Right cardiac atrium (tissue), 5 donors: ENCODE measurements at places on chromosomes 6 and 20. TPM values are rescaled to one million over a fixed set of nuclear protein-coding genes. Genes with fewer than 3 reads are reported as not detected.
A peak's percentile ranks its signal among the peaks of the same experiment; 100 is the strongest.

DNA sequence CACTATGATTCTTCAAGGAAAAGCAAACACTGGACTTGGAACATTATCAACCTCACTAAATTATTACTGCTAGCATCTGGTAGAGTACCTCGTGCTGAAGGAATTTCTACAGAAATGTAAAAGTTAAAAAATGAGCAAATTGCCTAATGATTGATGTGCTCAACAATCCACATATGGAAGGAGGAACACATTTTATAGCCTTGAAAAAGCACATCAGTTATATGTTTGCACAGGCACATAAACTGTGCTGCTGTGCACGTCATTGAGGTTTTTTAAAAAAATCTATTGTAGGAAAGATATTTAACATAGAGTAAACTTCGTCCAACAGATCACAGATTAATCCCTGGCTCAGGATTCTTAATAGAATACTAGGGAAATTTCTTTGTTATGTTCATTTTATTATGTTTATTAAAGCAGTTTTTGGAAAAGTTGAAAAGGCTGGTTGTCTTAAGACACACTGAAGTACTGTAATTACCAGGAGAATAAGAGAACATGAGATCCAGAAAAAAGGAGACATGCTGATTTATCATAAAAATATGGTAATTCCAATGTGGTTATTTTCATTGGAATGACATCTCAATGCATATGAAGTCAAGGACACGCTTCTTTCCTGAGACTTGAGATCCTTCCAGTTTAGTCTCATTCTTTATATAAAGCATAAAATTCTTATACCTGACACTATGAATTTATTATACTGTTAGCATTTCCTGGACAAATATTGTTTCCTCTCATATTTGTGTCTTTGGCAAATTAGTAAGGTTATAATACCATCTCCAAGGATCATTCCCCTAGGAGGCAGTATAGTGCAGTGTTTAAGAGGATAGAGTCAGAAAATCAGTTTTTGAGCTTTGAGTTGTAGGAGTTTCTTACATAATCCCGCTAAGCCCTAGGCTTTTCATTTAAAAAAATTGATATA lies 511.1 kb downstream of the TENT5A start:
- no peak for DNase-seq

- no peak for DNase-seq
Observed at GRCh38 chr6:390914-391558, 516 bp upstream of the IRF4 start.

DNA sequence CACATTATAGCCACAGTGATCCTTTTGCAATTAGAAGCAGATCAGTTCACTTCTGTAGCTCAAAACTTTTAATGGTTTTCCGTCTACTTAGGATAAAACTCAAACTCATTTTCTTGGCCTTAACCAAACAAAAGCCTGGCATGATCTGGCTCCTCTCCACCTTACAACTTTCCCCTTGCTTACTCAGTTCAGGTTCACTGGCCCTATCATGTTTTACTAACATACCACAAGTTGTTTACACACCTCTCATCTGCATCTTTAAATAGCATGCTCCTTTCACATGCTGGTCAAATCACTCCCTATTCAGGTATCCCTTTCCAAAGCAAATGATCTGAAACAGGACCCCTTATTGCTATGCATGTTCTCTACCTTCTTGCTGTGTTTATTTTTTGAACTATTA lies 191.4 kb upstream of the FAM83B start:
- no peak for DNase-seq

DNA sequence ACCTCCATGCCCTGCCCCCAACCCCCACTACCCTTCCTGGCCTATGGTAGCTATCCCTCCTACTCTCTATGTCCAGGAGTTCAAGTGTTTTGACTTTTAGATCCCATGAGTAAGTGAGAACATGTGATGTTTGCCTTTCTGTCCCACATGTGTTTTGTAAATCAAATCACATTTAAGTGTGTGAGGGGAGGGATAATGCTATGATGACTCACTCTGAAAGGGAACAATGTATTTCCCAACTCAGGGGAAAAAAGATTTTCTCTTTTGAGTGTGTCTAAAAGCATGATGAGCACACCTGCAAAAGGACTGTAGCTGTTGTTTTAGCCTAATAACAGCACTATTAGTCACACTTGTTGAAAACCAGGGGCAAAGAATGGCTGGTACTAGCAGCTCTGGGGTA lies 193.7 kb downstream of the GJA10 start:
- no peak for DNase-seq

GRCh38 chr20:37657924-37658804 lies 35.7 kb upstream of the CTNNBL1 start:
- no peak for DNase-seq

DNA sequence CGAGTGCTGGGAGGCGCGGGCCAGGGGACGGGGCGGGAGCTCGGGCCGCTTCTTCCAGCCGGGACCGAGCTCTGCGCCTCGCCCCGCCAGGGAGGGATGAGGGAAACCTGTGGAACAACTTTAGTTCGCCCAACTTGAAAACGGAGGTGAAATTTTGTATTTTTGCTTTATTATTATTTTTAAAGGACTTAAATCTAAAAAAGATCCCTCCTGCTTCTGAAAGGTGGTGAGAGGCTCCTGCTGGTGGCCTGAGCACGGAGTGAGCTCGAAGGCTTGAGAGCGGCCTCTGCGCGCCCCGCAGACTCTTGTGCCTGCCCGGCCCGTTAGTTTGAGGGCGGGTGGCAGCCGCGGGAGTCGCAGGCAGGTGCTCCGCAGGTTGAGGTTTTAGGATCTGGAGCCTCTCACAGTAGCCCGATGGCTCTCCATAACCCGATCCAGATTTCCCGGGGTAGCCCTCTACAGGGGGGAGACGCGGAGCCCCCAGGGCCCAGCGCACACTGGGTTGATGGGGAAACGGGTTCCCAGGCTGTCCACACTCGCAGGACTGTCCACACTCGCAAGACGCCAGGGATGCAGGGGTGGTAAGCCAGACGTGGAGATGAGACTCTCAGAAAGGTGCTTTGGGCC lies 46.2 kb upstream of the SUPT3H start:
- DNase-seq: peak; percentile 57

OR2J3 gene
- polyA plus RNA-seq: not detected

ATF6B gene
- 29.2 TPM for polyA plus RNA-seq
